ENCODE measurements at places on chromosomes 5 and 9. TPM values are rescaled to one million over a fixed set of nuclear protein-coding genes. Genes with fewer than 3 reads are reported as not detected.

DNA sequence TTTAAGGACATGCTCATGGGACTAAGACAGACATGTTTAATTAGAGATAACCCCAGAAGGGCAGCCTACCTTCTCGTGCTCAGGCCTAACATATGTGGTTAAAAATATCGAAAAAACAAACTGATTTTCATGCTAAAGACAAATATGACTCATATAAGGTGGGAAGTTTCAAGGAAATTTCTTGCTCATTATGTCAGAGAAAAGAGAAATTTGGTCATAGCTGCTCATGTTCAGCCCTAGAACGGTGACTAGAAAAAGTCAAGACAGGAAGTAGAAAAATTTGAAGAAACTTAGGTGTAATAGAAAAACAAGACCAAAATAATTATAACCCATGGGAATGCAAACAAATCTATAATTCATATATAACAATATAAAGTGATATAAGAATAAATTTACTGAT lies 120.6 kb downstream of the PRDM9 start:
- H3K36me3 ChIP-seq: no peaks in the 10 kb centered on the region
- H3K4me1 ChIP-seq: no peaks in the 10 kb centered on the region
- H3K27ac ChIP-seq: no peak overlapping the region
- H3K27me3 ChIP-seq: no peaks in the 10 kb centered on the region
- H3K4me3 ChIP-seq: no peak overlapping the region

PCDHGA6 gene
- total RNA-seq: 5.4 TPM

GGTA1 gene
- not detected for total RNA-seq

DNA sequence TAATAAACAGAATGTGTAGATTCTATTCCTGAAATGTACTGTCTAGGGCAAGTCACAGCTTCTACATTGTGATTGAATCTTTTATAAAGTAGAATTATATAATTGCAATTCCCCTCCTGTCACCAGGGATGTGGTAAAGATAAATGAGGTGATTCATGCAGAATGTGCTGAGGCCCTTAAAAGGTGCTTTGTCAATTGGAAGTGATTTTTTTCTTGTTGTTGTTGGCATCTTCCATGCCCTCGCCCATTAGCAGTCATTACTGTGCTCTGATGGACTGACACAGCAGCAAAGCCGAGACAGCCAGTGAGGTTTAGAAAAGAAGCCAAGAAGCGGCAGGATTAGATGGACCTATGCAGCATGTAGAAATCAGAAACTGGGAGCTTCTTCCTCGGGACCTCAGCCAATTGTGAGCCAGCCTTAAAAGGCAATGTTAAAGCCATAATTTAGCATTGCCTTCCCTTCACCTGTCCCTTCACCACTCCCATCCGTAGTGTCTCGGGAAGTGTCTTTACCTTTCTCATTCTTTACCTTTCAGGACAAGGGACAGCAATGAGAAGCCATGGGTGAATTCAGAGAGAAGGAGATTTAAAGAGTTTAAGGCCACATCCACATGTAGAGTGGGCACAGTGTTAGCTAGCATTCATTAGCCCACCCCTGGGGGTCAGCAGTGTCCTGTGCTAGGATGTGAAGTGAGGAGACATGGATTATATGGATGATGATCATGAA lies 257.8 kb downstream of the PLK2 start:
- no peaks in the 10 kb centered on the region for H3K4me1 ChIP-seq
- no peak for DNase-seq

IL13 gene
- total RNA-seq: not detected

DNA sequence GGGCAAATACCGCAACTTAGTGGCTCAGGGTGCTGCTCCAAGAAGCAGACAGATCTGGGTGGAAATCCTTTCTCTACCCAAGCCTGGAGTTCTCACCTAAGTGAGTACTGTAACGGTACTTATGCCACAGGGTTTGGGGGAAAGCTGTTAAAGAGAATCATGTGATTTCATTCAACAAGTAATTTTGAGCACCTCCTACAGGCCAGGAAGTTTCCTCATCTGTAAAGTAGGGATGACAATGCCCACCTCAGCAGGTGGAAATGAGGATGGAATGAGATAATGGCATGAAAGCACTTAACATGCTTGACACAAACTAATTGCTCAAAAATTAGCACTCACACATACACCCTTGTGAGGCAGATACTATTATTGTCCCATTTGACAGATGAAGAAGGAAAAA lies 114.1 kb downstream of the JAKMIP2 start:
- 0 out of 2 replicates have a peak, but pooled peaks cover 10% of the 10 kb centered on the region for H3K27me3 ChIP-seq
- H3K4me3 ChIP-seq: no peak overlapping the region
- H3K4me1 ChIP-seq: no peaks in the 10 kb centered on the region
- no peak overlapping the region for H3K27ac ChIP-seq

ANKRD31 gene
- total RNA-seq: not detected

MEGF9 gene
- total RNA-seq: 3.8 TPM

SEMA4D gene
- total RNA-seq: 1.3 TPM

DNA sequence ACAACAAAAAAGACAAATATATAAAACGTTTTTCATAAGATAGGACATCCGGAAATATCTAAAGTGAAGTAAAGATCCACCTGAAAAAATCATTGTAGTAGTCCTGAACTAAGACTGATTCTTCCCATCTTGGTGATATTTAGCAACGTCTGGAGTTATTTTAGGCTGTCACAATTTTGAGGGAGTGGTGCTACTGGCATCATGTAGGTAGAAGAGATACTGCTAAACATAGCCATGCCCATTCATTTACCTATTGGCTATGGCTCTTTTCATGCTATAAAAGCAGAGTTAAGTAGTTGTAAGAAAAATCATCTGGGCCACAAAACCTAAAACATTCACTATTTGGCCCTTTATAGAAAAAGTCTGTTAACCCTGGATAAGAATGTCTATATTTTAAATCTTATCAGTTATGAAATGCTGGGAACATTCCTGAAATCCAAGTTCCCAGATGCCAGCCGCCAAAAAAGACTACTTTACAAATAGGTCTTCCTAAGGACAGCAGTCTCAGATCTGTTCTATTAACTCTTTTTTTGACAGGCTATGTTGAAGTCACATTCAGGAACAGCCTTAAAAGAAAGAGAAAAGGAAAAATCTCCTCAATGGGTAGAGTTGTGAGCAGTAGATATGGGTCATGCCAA lies 27.0 kb downstream of the RAPGEF6 start:
- H3K4me1 ChIP-seq: peaks cover 16% of the 10 kb centered on the region
- H3K27me3 ChIP-seq: no peaks in the 10 kb centered on the region
- H3K36me3 ChIP-seq: no peaks in the 10 kb centered on the region
- H3K4me3 ChIP-seq: no peak overlapping the region
- H3K27ac ChIP-seq: no peak overlapping the region

- H3K4me3 ChIP-seq: no peak overlapping the region
- H3K36me3 ChIP-seq: no peaks in the 10 kb centered on the region
- no peaks in the 10 kb centered on the region for H3K4me1 ChIP-seq
- H3K27ac ChIP-seq: no peak overlapping the region
- H3K27me3 ChIP-seq: no peaks in the 10 kb centered on the region
- no peak for DNase-seq
These were observed 129.2 kb downstream of the ZDHHC21 start for GRCh38 chr9:14563902-14564624.

MFAP3 gene
- total RNA-seq: 88.8 TPM

DNA sequence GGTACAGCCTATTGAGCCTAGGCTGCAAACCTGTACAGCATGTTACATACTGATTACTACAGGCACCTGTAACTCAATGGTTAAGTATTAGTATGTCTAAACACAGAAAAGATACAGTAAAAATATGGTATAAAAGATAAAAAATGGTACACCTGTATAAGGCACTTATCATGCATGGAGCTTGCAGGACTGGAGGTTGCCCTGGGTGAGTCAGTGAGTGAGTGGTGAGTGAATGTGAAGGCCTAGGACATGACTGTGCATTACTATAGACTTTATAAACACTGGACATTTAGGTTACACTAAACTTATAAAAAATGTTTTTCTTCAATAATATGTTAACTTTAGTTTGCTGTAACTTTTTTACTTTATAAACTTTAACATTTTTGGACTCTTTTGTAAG lies 171.3 kb downstream of the SLC28A3 start:
- H3K27ac ChIP-seq: peak overlapping the region; percentile 85
- peak; percentile 66 for DNase-seq
- peaks cover 26% of the 10 kb centered on the region for H3K4me1 ChIP-seq
- no peak overlapping the region for H3K4me3 ChIP-seq
- no peaks in the 10 kb centered on the region for H3K27me3 ChIP-seq
- H3K36me3 ChIP-seq: no peaks in the 10 kb centered on the region

- no peak overlapping the region for H3K27ac ChIP-seq
- no peaks in the 10 kb centered on the region for H3K36me3 ChIP-seq
- DNase-seq: no peak
- H3K4me3 ChIP-seq: no peak overlapping the region
These were observed 39.8 kb upstream of the RASGRF2 start for GRCh38 chr5:80920333-80920732.

- H3K4me1 ChIP-seq: peaks cover 23% of the 10 kb centered on the region
- no peaks in the 10 kb centered on the region for H3K36me3 ChIP-seq
- H3K27ac ChIP-seq: no peak overlapping the region
- peak; percentile 16 for DNase-seq
- no peak overlapping the region for H3K4me3 ChIP-seq
These were observed 129.0 kb upstream of the HMHB1 start for GRCh38 chr5:143682929-143683386.

NR2F1-AS1 gene
- 13.4 TPM for total RNA-seq

SLC36A2 gene
- not detected for total RNA-seq

GRCh38 chr5:6159832-6160430 lies 218.4 kb downstream of the MED10 start:
- no peaks in the 10 kb centered on the region for H3K36me3 ChIP-seq
- H3K27me3 ChIP-seq: peaks cover 7% of the 10 kb centered on the region
- no peak for DNase-seq

CDKN2A gene
- total RNA-seq: 18.1 TPM

DNA sequence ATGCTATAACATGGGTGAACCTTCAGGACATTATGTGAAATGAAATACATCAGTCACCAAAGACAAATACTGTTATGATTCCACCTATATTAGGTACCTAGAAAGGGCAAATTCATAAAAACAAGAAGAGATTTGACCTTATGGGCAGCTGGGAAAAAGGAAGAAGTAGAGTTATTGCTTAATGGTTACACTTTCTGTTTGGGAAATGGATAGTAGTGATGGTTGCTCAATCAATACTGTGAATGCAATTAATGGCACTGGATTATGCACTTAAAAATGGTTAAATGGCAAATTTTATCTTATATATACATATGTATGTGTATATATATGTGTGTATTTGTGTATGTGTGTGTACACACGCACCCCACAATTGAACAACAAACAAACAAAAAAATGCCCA lies 15.2 kb downstream of the FKBP15 start:
- H3K27ac ChIP-seq: no peak overlapping the region
- no peak for DNase-seq
- no peak overlapping the region for H3K4me3 ChIP-seq

GRCh38 chr5:68315679-68316271 lies 100.2 kb downstream of the PIK3R1 start:
- H3K27ac ChIP-seq: no peak overlapping the region
- H3K4me1 ChIP-seq: peaks cover 18% of the 10 kb centered on the region
- DNase-seq: no peak
- no peak overlapping the region for H3K4me3 ChIP-seq
- H3K36me3 ChIP-seq: no peaks in the 10 kb centered on the region

- H3K4me3 ChIP-seq: no peak overlapping the region
- H3K27ac ChIP-seq: 0 out of 2 replicates have a peak overlapping the region, but pooled peaks have one; percentile 10
- peaks cover 11% of the 10 kb centered on the region for H3K4me1 ChIP-seq
- peak; percentile 51 for DNase-seq
- H3K27me3 ChIP-seq: no peaks in the 10 kb centered on the region
These were observed 82.7 kb downstream of the DROSHA start for GRCh38 chr5:31449174-31449573.

PRR16 gene
- 33.0 TPM for total RNA-seq

Measured in GM23248 (cell line).